ENCODE measurements at places on chromosomes 6 and 20.
A peak's percentile ranks its signal among the peaks of the same experiment; 100 is the strongest.

DNA sequence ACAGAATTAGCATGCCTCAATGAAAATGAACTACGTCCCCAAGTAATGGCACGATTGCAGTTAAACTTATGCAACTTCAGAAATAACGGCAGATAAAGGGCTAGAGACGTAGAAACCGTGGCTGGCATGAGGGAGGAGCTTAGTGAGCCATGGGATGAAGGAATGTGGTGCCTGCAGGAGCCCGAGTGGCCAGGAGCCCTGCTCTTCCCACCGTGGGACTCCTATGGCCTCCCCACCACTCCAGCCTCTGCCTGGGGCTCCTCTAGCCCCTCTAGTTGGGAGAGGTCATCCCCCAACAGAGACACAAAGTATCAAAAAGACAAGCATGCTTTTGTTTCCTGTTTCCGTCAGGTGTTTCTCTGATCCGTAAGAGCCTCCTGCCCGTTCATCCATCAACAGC lies 75.1 kb upstream of the BHLHE23 start:
- DNase-seq = no peak

GRCh38 chr6:71107911-71108420 lies 151.1 kb upstream of the B3GAT2 start:
- peak; percentile 29 for DNase-seq

DNA sequence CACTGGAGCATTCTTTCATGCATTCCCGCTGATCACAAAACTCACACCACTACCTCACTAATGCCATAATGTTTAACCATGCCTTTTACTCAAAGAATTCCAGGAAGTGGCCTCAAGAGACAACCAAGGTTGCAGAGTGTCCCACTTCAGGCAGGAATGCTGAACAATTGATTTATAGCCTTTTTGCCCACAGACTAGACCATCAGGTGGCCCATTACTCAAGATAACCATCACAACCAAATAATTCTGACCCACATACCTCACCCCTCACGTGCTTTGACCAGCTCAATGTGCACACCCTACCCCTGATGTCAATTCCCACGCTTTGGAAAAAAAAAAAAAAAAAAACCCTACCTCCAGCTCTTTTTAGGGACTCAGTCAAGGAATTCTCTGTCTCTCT lies 220.6 kb upstream of the UFL1 start:
- DNase-seq = no peak

- DNase-seq = no peak
Observed at GRCh38 chr6:4703382-4703781, 72.8 kb upstream of the CDYL start.

- DNase-seq = no peak
Observed at GRCh38 chr6:67265996-67266921, 1368.8 kb upstream of the ADGRB3 start.

GRCh38 chr6:52361414-52361944 lies 472 bp upstream of the PAQR8 start:
- no peak for DNase-seq

- DNase-seq = no peak
Observed at GRCh38 chr6:139485742-139486475, 111.5 kb upstream of the CITED2 start.

DNA sequence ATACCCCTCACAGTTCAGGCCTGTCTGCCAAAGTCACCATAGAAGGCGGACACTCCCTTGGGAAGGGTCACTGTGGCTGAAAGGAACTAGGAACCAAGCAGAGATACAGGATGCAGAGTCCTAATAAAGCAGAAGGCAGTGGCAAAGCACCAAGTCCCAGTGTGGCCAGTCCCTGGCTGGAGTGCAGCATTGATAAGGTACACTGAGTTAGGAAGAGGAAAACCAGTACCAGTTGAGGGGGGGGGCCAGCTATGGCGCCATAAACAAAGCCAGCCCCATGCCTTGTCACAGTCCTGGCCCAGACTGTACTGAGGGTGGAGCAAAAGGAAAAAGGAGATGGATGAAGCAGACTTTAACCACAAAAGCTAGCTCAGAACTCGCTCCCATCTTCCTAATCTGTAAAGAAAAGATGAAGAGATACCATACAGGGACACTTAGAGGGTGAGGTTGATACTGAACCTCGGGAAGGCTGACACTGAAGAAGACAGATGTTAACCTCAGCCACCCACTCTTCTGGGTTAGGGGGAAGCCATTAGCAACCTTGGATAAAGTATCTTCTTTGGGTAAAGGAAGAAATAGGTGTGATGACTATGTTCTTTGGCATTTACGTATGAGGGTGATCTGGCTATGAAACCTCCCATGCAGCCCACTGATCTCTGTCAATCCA lies 7.8 kb downstream of the ABHD12 start:
- DNase-seq = no peak

Data from A673 (cell line).